Activated CD4-positive, alpha-beta T cell treated with anti-CD3 and anti-CD28 coated beads, Interleukin-2, Interleukin-6, amounts not matched to agents 100 ng/mL and 50 ng/mL, durations not matched to agents 16 hours and 8 hours (primary cell): ENCODE measurements at places on chromosomes 4 and X.

GRCh38 chr4:20151436-20151835 lies 100.3 kb upstream of the SLIT2 start:
- no peak for DNase-seq

- DNase-seq, result no peak
Measured at GRCh38 chrX:150229481-150229880, 133.6 kb upstream of the MAMLD1 start.

DNA sequence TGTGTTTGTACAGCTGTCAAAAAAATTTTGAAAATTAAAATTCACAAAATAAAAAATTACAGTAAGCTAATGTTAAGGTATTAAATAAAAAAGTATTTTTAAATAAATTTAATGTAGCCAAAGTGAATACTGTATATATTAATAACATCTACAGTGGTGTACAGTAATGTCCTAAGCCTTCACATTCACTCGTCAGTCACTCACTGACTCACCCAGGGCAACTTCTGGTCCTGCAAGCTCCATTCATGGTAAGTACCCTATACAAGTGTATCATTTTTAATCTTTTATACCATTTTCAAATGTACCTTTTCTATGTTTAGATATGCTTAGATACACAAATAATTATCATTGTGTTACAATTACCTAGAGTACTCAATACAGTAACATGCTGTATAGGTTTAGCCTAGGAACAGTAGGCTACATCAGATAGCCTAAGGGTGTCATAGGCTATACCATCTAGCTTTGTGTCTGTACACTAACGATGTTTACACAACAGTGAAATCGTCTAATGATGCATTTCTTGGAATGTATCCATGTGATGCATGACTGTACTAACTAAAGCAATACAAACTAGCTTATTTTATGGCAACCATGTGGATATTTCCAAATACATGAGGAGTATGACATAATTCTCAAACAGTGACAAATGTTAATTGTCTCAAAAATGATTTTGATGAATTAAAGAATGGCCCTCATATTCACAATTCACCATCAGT lies 13.7 kb downstream of the DDX60 start:
- DNase-seq, result no peak

DNA sequence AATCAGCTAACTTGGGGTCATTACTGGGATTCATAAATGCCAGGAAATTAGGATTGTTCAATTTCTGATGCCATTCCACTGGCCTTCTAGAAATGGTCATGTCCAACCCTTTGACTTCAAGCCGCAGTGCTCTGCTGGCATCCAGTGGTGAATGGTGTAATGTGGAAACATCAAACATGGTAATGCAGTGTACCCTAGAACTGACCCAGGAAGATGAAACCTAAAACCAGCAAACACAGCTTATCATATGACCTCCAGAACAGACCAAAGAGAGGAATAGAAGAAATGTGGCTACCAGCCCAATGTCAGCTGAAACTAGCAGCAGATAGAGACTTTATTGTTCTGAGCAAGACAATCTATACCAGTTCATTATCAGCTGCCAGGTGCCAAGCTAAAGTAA lies 13.8 kb downstream of the CXCL13 start:
- DNase-seq, result no peak

- no peak for DNase-seq
Measured at GRCh38 chrX:30212172-30212571, 3.2 kb upstream of the MAGEB2 start.

- DNase-seq, result peak; percentile 69
Measured at GRCh38 chrX:15158736-15159406, 111.0 kb downstream of the ASB9 start.

- DNase-seq, result no peak
Measured at GRCh38 chrX:31392513-31392912, 320.7 kb upstream of the FTHL17 start.
